SIG-M5 (cell line): ENCODE measurements at places on chromosomes 12 and 14.

GRCh38 chr14:100332071-100332639 is 9.0 kb downstream of the SLC25A47 start:
- DNase-seq = no peak

GRCh38 chr14:70064136-70064865 is 124.5 kb downstream of the SLC8A3 start:
- no peak for DNase-seq

GRCh38 chr12:113910751-113911272 is 55.3 kb downstream of the RBM19 start:
- no peak for DNase-seq

DNA sequence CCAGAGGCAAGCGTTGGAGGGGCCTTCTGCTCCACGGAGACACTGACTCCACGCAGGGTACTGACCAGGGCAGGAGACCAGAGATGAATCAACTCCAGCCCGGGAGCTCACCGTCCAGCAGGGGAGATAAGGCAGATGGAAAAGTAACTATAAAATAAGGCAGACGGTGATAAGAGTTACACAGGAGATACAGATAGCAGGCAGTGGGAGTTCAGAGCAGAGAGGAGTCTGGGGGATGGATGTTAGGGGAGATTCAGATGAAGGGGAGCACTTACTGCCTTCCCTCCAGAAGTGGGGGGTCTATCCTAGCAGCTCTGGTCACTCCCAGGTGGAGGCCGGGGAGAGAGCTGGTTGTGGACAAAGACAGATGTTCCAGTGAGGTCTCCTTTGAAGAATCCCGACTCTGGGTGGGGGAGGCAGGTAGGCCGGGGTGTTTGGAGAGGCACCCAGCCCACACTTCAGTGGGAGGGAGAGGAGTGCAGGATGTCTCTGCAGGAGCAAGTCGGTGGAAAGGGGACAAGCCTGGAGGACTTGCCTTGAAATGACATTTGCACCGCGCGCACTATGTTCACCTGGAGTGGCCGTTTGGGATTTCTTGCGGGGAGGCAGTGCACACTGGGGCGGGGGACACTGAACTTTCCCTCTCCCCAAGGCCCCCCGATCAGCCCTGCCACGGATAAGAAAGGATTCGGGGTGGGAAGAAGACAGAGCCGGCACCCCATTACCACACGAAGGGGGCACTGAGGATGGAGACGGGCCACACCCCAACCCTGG is 1.2 kb downstream of the PITPNM2 start:
- DNase-seq = no peak

DNA sequence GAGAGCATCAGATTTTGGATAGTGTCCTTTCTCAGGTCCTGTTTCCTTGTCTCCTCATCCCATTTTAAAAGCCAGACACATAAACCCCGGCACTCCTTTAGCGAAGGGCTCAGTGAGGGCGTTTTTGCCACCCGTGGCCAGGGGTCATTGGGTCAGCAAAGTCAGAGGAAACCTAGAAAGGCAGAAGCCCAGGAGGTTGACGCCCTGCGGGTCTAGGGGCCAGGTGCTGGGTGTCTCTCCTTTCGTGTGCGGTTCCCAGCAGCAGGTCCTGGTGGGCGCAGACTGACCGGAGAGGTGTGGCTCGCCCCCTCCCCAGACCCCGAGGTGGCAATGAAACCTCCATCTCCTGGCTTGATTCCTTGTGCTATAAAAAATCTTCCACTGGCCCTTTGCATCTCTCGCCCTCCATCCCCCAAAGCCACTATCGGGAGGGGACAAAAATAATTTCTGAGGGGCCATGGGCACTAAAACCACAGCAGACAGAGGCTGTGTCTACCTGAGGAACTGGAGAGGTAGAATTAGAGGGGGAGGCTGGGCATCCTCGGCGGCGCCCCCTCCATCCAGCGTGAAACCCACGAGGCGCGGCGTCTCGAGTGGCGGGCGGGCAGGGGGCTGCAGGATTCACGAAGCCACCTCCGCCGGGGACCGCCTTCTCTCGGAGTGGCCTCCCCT is 858 bp upstream of the FRMD6 start:
- DNase-seq = no peak

GRCh38 chr12:104494793-104495158 is 38.0 kb downstream of the CHST11 start:
- DNase-seq = peak; percentile 49

GRCh38 chr14:102911991-102912761 is 10.3 kb upstream of the AMN start:
- no peak for DNase-seq

DNA sequence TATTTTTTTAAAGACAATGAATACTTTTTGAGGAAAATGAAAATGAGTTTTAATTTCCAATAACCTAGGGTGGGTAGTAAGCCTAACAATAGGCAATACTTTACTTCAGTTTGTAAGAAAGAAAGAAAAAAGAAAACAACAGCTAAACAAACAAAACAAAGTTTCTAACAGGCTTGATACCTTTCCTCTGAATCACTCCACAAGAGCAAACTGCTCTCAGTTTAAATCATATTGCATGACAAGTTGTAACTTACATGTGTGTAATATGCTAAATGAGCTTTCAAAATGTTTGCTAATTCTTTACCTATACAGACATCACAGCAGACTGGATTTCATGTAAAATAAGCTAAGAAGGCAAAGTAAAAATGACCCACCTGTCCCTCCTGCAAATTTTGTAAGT is 6.7 kb upstream of the LMO3 start:
- DNase-seq = no peak

DNA sequence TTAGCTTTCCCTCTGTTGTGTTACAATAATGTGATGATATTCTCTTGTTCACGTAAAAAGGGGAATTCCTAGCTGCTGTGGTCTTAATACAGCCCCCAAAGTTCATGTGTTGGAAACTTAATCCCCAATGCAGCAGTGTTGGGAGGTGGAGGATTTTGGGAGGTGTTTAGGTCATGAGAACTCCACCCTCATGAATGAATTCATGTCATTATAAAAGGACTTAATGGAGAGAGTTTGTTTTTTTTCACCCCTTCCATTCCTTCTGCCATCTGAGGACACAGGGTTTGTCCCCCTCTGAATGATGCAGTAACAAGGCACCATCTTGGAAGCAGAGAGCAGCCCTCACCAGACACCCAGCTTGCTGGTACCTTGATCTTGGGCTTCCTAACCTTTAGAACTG is 253.4 kb upstream of the DDHD1 start:
- no peak for DNase-seq

GRCh38 chr12:103884316-103884715 is 43.3 kb upstream of the NT5DC3 start:
- DNase-seq = no peak

GRCh38 chr14:23078692-23079116 is 16.2 kb downstream of the ACIN1 start:
- no peak for DNase-seq

GRCh38 chr14:73457041-73457923 is 1.1 kb downstream of the NUMB start:
- DNase-seq = no peak

DNA sequence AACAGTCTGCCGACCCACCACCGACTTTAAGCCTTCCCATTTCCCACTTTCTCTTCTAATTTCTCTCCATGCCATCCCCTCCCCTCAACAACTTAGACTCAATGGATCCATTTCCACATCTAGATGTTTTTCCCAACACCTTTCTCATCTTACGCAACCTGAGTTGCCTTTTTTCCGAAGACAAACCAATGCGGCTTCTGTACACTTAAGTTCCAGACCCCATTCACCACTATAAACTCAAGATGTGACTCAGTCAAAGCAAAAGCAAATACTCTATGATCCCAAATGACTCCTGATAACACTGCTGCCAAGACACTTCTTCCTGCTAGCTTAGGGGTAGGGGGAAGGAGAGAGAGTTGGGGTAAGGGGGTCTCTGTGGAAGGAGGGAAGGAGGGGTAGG is 1.3 kb downstream of the IL22 start:
- DNase-seq = no peak

DNA sequence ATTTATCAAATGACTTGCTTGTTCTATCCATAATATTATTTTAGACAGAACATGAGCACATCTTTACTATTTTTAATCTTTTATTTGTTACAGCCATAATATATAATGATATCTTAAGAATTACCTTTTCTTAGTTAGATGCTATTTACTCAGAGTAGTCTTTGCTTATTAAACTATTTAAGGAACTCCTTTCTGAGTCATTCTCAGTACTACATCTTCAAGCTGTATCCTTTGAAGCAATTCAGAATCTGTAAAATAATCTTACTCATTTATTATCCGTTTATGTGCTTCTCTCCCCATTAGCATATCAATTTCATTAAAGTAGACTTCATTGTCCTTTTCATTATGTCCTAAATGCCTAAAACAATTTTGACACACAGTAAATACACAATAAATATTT is 240.4 kb upstream of the FAR2 start:
- no peak for DNase-seq

GRCh38 chr12:130119241-130119861 is 42.9 kb upstream of the FZD10 start:
- no peak for DNase-seq

- no peak for DNase-seq
Observed at GRCh38 chr14:23829736-23830471, 123.7 kb upstream of the DHRS4 start.

DNA sequence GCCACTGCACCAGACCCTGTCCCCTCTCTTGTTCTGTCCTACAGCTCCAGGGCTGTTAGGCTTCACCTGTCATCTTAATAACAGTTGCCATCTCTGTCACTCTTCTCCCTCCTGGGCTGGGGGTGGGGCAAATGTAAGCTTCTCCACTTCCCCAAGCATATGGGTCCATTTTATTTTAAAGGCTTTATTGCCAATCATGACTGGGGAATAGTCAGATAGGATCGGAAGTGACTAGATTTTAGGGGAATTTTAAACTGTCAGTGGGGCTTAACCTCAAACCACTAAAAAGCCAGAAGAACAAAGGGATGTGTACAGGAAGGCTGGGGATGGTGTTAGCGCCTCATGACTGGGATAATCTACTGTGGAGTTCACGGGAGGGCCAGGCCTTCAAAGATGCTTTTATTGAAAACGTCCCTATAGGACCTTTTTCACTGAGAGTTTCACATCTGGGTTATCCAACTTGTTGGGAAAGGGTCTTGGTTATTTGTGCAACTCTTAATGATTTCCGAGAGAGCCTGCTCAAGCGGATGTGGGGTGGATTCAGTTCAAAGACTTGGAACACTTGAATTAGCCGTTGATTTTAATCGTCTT is 41.6 kb downstream of the CHST11 start:
- DNase-seq = no peak

GRCh38 chr14:57746563-57746962 is 119.3 kb downstream of the SLC35F4 start:
- no peak for DNase-seq

- no peak for DNase-seq
Observed at GRCh38 chr14:29097476-29097875, 330.9 kb downstream of the FOXG1 start.

- no peak for DNase-seq
Observed at GRCh38 chr12:63457857-63458256, 210.4 kb downstream of the DPY19L2 start.

DNA sequence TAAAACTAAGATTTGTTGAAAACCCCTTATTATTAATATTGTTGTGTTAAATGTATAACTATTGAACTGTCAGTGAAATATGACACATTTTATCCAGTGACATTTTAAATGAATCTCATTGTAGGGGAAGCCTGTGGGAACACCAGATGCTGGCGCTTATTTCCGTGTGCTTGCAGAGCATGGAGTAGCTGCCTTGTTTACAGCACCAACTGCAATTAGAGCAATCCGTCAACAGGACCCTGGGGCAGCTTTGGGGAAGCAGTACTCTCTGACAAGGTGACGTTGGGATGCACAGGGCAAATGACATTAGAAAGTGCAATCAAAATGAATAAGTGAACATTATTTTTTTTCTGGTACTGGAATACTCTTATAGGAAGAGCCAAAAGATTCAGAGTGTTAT is 96.8 kb downstream of the ACSS3 start:
- DNase-seq = no peak

GRCh38 chr12:40158592-40159111 is 52.8 kb upstream of the SLC2A13 start:
- no peak for DNase-seq

GRCh38 chr12:113241191-113242025 is 20.1 kb downstream of the TPCN1 start:
- no peak for DNase-seq

- DNase-seq = no peak
Observed at GRCh38 chr12:43406801-43407200, 145.2 kb downstream of the ADAMTS20 start.

DNA sequence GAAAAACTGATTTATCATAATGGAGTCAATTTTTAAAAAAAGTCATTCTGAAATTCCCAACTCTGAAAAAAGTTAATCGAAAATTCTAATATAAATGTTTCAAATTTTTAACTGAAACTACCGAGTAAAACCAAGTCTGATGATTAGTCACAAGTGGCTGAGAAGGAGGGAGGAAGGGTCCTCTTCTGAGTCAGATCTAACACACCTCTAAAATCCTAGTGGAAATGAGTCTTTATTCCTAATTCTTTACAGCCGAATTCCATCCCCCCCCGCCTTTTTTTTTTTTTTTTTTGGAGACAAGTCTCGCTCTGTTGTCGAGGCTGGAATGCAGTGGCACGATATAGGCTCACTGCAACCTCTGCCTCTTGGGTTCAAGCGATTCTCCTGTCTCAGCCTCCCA is 37.9 kb downstream of the RAD9B start:
- no peak for DNase-seq

- DNase-seq = no peak
Observed at GRCh38 chr14:75454963-75455546, 27.2 kb downstream of the JDP2 start.

GRCh38 chr14:56196274-56196673 is 78.1 kb downstream of the PELI2 start:
- DNase-seq = no peak

GRCh38 chr14:22579881-22580280 is 9.1 kb downstream of the DAD1 start:
- no peak for DNase-seq

DNA sequence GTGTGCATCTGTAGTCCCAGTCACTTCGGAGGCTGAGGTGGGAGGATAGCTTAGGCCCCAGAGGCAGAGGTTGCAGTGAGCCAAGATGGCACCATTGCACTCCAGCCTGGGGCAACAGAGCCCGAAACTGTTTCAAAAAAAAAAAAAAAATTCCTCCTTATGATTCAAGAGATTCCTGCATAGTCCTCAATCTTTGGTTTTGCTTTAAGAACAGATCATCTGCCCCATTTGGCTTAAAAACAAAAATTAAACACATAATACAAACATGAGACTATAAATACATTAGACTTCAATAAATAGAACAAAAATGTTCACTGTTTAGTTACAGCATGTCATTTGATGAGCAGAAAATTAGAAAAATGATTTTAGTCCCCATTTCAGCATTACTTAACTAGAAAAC is 131.2 kb downstream of the PAWR start:
- no peak for DNase-seq

- DNase-seq = no peak
Observed at GRCh38 chr12:59895166-59895775, 299.4 kb downstream of the SLC16A7 start.

DNA sequence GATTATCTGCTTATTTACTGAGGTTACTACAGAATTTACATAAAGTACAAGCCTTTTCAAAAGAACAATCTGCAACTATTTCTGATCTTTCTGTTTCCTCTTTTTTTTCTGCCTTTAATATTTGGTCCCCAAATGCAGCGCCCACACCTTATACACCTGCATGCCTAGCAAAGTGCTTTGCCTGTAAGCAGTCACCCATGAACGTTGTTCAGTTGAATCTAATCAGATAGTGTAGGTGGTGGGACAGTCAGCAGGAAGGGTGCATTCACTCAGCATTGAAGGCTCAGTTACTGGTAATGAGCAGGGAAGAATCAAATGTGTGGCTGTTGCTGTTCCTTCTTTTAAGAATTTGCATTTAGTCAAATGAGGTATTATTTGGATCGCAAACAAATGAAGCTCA is 108.4 kb downstream of the GPR135 start:
- DNase-seq = no peak

GRCh38 chr14:90641168-90641567 is 175.1 kb downstream of the TTC7B start:
- DNase-seq = no peak
